Nucleus accumbens (tissue), 56 donors: ENCODE measurements at places on chromosomes 6 and 20.

DNA sequence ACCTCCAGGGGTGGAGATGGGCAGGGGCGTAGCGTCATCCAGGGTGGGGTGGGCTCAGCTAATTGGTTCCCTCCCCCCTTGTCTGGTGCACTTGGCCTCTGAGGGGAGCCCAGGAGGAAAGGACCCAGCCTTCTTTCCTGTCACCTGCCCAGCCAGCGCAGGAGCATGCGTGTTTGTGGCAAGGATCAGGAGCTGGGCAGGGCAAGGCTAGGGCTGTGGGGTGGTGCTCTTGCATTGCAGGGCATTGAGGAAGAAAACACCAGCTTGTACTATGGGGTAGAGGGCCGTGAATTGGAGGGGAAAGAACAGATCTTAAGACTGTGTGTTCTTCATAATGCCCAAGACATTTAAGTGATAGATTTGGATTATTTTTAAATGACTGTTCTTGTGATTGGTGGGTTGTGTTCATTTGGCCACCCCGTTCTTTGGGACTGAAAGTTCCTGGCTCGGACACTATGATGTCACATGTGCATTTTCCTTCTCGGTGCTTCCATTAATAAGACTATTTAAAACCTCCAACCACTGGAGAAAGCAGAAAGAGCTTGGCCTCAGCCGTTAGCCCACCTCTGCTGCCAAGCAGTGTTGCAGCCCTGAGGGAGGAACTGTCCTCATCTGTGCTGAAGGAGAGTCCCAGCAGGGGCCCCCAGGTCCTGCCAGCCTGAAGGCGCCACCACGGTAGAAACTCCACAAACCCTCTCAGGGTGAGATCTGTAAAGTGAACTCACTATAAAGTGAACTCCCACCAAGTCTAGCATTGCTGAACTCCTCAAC is 136.2 kb upstream of the INSM1 start:
- no peak for DNase-seq

DNA sequence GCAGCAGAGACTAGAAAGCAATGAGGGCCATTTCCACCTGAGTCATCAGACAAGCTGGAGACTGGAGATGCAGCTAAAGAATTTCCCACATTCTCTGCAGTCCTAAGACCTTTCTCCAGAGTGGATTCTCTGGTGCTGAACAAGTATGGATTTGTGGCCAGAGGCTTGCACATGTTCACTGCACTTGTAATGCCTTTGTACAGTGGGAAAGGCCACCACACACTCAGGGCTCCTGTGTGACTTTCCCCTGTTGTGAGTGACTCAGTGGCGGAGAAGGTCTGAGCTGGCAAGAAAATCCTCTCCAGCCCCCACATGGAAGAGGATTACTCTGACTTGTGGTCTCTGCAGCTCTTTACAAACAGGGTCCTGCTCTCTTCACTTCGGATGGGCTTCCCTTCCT is 192.3 kb downstream of the C6orf118 start:
- DNase-seq: no peak

GRCh38 chr20:38135271-38135650 is 29.8 kb downstream of the TGM2 start:
- DNase-seq: no peak

GRCh38 chr6:57432919-57433684 is 115.7 kb downstream of the PRIM2 start:
- no peak for DNase-seq

- no peak for DNase-seq
Observed at GRCh38 chr6:50185006-50185405, 135.3 kb upstream of the DEFB112 start.

DNA sequence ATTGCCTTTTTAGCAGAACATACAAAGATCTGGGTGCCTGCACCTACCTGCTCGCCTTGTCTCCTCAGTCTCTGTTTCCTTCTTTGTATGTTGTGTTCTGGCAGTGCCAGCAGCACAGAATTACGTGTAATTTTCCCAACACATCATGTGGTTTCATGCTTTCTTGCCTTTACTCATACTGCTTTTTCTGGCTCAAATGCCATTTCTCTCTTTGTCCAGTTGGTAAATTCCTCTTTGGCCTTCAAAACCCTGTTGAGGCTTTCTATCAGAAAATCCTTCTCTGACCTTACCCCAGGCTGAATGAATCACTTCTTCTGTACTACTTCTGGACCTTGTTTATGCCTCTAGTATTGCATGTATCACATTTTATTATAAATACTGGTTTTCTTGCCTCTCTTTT is 31.8 kb downstream of the L3MBTL3 start:
- DNase-seq: no peak

DNA sequence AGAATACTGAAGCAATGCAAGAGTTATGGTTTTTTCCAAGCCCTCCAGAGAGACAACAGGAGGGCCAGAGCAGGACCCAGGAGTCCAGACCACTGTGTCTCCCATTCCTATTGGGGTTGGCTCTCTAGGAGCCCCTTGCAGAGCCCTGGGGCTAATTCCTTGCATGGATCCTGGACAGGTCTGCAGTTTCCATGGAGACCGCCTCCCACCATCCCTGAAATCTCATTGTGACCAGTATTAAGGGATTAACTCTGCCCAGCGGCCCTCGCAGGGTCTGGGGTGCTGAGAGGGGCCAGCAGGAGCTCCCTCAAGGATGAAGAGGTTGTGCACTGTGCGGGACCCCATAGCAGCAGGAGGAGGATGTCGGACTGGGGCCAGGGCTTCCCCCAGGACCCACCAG is 34.8 kb downstream of the HNF4A start:
- no peak for DNase-seq

DNA sequence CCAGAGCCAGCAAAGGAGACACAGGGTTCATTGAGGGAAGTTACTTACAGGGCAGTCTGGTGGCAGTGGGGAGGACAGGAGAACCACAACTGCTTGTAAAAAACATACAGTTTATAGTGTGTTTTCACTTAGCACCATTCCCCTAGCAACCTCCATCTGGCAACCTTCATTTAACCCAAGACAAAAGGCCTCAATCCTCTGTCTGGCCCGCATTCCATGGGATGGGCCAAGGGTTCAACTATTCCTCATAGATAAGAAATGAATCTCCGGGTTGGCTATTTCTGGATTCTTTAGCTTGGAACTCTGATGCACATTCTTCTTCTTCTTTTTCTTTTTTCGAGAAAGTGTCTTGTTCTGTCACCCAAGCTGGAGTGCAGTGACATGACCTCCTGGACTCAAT is 26.3 kb upstream of the FYN start:
- no peak for DNase-seq

GRCh38 chr20:57594092-57594951 is 25.9 kb downstream of the ZBP1 start:
- DNase-seq: no peak

GRCh38 chr20:32364554-32365208 is 6.5 kb downstream of the ASXL1 start:
- no peak for DNase-seq

DNA sequence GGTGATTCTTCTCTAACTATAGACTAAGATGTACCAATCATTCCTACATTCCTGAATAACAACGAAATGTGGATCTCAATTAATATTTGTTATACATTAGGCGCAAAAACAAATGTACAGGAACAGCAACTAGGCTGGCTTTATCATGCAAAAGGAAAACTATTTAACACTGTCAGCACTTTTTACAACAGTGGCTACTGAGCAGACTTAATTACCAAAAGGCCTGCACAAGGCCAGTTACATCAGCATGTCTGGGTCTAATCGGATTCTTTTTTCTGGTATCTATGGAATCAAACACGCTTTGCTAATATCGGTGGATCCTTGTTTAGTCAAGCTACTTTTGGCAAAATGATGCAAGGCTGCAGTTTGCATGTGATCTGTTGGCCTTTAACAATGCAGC is 176.5 kb downstream of the UBE3D start:
- DNase-seq: no peak

DNA sequence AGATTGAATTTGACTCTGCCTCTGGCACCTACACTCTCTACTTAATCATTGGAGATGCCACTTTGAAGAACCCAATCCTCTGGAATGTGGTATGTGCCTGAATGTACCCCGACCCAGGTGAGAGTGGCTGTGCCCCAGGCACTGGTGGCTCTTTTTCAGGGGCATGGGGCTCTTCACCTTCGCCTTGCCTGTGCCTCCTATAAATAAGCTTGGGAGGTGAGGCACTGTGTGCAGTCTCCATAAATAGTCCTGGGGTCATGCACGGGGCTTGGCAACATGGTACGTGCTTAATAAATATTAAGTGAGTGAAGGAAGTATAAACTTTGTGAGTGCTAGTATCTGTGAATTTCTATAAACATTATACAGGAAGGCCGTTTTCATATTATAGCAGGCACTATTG is 33.0 kb downstream of the GHRH start:
- no peak for DNase-seq
